ENCODE measurements at places on chromosomes 1 and 21. TPM values are rescaled to one million over a fixed set of nuclear protein-coding genes. Genes with fewer than 3 reads are reported as not detected.

Gene SYCP1
- not detected for total RNA-seq

Gene SYT14
- not detected for total RNA-seq

Gene GJA4
- not detected for total RNA-seq

Gene RGS13
- total RNA-seq, result not detected

Gene LRRN2
- total RNA-seq, result 0.05 TPM

Gene OR2L5
- not detected for total RNA-seq

Gene KLF17
- not detected for total RNA-seq

Gene LRRC71
- not detected for total RNA-seq

Gene AMPD1
- not detected for total RNA-seq

Gene SYT2
- total RNA-seq, result not detected

Gene SYPL2
- total RNA-seq, result not detected

All from activated CD4-positive, alpha-beta T cell treated with anti-CD3 and anti-CD28 coated beads, Interleukin-2, amount 10 ng/mL, durations not matched to agents 24 days and 14 days (primary cell).